ENCODE measurements at places on chromosomes 7 and 10.

GRCh38 chr10:70267161-70267933, 16.5 kb downstream of the NPFFR1 start:
- DNase-seq: peak; percentile 64

- DNase-seq: no peak
Observed at GRCh38 chr10:18793951-18794350, 134.7 kb downstream of the ARL5B start.

- DNase-seq: no peak
Observed at GRCh38 chr7:73841689-73842066, 638 bp downstream of the METTL27 start.

DNA sequence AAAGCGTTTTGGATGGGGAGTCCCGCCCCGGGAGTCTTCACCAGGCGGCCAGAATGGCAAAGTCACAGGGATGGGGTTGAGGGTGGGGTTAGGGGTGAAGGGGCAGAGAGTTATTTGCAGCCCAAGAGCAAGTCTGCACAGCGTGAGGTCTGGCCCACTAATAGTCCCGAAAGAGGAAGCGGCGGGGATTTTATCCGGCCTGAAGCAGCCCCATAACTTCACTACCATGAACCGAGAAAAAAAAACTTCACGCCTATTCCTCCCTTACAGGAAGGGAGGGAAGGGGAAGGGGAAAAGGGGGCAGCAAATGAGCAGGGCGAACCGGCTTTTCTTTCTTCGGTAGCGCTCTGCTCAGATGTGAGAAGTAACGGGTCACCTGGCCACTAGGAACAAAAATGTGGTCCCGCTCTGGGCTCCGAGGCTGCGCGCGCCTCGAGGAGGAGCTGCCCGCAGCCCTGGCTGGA, 712 bp downstream of the ITPRIP start:
- peak; percentile 68 for DNase-seq

- no peak for DNase-seq
Observed at GRCh38 chr7:133052826-133053225, 29.1 kb downstream of the CHCHD3 start.

DNA sequence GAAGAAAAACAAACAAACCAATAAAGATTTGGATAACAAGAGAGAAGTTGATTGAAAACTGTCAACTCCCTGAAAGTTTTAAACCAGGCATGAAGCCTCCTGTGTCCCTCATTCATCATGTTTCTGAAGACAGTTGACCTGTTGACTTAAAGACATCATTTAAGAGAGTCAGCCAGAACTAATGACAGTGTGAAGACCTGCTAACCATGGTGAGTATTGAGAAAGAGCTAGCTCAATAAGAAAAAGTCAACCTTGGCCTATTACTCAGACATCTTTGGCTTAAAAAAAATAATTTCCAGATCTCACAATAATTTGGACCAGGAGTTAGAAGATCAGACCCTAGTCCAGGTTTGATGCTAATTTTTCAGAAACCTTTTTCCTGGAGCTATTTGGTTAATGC, 45.3 kb upstream of the ANKRD1 start:
- no peak for DNase-seq

GRCh38 chr7:3879355-3880075, 578.5 kb downstream of the SDK1 start:
- no peak for DNase-seq

GRCh38 chr7:118087126-118087525, 96.8 kb upstream of the LSM8 start:
- DNase-seq: no peak

DNA sequence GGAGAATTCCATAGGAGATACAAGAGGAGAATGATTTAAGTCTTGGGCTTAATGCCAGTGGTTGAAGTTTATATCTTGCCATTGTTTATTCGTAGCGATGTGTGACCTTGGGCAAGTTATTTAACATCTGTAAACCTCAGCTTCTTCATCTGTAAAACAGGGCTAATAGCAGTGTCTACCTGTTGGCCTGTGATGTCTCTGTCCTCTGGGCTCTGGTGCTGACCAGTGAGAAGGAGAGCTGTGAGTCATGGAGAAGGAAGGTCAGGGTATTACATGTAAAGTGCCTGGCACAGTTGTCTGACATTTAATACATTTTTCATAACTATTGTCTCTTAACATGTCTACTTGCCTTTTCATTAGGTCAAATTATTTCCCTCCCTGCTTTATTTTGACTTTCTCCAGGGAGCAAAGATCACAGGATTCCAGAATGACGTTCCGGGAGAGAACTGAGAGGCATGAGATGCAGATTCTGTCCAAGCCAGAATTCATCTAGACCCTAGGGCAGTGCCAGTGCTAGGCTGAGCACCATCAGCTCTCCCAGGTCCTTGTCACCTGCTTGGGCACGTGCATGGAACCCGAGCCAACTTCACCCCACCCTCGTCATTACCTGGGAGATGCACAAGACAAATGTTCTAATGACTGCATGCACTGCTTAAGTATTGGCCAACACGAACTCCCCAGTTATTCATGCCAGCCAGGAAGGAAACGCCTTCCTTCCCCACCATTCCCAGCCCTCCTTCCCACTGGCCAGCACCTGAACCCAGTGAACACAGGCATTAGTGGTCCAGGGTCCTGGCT, 187.9 kb downstream of the DPY19L1 start:
- no peak for DNase-seq

DNA sequence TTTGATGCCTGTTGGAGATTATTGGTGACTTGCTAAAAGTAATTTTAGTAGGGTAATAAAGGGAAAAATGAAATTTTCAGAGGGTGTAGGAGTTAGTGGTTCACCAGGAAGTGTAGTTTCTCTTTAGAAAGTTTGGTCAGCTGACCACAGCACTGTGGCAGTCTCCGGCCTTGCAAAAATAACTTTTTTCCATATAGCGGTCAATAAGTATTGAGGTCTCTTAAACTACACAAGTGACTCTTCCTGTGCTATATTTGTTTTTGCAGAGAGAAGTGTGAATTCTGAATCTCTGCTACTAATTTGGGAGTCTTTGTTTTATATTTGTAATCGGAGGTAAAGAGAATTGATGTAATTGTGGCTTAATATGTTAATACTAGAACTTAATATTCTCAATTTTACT, 24.3 kb downstream of the PTPN12 start:
- no peak for DNase-seq

DNA sequence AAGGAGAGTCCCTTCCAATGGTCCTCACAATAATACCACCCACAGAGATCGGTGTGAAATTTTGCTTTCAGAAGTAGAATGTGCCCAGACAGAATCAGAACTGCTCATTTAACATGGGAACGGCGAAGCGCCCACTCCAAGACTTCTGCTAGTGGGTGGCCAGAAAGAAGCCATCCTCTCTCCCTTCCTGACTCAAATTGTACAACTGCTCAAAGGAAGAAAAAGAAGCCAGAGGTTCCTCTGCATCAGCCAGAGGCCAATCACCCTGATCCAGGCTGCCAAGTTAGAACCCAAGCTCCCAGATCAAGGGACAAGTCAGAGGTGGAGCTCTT, 23.3 kb downstream of the NUDCD3 start:
- DNase-seq: no peak

All from activated effector memory CD4-positive, alpha-beta T cell treated with anti-CD3 and anti-CD28 coated beads, Interleukin-2, amount 50 U/mL, for 16 hours (primary cell).